Activated CD8-positive, alpha-beta memory T cell treated with anti-CD3 and anti-CD28 coated beads for 48 hours (primary cell): ENCODE measurements at places on chromosomes 1 and 21.

- no peak for DNase-seq
These were observed 972 bp downstream of the CFAP410 start for GRCh38 chr21:44337941-44338895.

DNA sequence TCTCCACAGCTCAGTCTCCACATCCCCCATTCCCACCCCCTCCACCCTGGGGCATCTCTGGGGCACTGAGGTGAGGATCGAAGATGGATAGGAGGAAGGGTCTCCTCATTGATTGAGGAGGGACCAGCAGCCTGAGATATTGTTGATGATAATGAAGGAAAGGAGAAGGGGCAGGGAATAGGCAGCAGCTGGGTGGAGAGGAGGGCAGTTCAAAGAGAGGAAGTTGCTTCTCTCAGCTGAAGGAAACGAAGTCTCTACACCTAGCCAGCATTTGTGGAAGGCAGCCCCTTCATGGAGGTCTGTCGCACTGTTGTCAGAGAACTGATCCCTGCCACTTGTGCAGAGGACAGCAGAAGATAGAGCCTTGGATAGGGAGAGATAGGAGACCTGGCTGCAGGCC is 5.7 kb downstream of the KNCN start:
- DNase-seq: no peak

GRCh38 chr1:118905196-118905595 is 82.9 kb downstream of the TBX15 start:
- no peak for DNase-seq

GRCh38 chr21:26117324-26117971 is 53.1 kb downstream of the APP start:
- no peak for DNase-seq

GRCh38 chr1:8352471-8352845 is 34.5 kb downstream of the SLC45A1 start:
- no peak for DNase-seq

DNA sequence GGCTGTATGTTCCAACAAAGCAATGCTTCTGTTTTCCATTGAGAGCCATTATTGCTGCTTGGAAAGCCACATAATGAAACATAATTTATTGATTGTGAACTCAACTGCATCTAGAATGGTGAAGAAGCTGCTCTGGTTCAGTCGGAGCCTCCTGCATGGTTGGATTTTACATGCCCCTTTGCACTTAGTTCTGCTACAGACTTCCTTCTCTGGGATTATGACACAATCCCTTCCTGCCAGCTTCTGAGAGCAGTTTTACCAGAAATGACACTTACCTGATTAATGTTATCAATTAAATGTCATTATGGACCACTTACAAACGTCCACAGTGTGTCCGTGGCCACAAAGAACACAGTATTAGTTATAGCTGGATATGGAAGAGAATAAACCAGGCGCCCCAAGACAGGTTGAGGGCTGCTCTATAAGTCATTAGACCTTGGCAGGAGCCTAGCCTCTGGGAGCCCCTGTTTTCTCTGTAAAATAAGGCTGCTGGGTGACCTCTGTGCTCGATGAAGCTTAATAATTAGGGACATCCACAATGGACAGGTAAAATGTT is 7.0 kb upstream of the CD58 start:
- DNase-seq: no peak

DNA sequence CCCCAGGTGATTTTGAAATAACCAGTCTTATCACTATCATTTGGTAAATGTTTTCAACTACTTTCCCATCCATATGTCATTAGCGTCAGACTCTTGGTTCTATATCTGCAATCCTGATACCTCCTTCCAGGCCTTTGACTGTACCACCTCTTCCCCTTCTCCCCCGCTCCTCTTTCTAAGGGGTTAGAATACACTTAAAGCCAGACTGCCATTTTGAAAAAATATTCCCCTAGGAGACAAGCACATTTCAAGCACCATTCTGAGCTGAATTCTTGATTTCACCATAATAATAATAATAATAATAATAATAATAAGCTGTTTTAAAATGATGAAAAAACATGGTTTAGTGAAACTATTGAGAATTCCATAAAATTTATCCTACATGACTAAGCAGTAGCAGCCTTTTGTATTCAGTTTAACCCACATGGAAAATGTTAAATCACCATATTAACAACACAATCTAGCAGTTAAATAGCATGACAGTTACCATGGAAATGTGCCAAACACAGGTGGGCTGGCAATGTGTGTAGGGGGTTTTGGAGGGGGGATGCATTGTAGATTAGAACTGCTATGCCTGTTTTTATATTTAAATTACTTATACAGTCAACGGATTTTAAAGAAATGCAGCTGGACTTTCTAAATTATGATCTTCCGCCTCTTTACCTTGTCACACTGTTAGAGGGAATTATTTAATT is 480.2 kb upstream of the DEPDC1 start:
- DNase-seq: no peak

- no peak for DNase-seq
These were observed 66.1 kb upstream of the ATP1A1 start for GRCh38 chr1:116306840-116307442.

DNA sequence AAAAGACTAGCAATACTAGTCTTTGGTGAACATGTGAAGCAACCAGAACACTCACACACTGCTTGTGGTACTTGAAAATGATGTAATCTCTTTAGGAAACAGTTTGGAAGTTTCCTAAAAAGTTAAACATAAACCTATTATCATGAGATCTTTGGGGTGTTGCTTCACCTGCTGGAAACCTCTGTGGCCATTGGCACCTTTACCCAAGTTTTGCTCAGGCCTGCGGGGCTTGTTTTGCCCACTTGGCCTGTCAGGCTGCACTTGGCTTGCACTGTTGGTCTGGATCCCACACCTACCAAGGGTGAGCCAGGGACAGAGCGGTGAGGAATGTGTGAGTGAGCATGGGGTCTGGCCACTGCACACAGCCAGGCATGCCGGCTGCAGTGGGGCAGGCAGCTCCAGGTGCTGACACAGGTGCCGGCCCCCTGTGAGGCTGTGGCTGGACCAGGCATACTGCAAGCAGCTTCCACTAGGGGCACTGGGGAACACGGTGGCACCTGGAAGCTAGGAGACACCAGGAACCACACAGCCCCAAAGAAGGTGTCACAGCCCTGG is 14.4 kb upstream of the FNBP1L start:
- DNase-seq: no peak

GRCh38 chr1:16922466-16922865 is 735 bp downstream of the CROCC start:
- no peak for DNase-seq

DNA sequence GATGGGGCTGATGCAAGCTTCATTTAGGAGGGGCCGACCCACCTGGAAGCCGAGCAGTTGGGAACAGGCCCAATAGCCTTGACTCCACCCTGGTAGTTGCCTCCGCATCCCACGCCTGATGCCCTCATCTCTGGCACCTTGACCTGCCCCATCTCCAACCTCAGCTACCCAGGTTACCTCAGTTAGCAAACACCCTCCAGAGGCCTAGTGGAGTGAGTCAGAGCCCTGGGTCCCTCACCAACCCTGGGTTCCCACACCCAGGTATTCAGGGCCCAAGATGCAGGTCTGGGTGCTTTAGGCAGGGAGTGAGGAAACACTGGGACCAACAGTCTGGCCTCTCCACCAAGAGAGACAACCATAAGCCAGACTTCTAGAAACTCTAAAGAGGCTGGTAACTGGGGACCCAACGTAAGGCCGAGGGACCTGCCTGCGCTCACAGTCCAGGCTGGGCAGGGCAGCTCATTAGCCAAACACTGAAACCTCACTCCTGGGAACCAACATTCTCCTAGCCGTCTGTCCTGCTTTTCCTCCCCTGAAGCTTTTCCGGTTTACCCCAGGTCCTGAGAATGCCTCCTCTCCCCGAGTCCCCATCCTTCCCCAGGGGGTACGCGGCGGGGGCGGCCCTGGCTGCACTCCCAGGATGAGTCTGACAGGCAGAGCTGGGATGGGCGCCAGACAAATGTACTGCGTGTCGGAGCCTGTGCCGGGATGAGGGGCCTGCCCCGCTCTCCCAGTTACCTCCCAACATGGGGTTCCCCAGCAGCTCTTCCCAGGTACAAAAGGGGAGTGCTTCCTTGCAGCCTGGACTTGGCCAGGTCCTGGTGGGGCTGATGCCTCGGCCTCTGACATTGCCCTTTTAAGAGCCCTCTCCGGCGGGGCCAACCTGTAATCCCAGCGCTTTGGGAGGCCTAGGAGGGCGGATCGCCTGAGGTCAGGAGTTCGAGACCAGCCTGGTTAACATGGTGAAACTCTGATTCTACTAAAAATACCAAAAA is 8.9 kb upstream of the CELSR2 start:
- DNase-seq: no peak

DNA sequence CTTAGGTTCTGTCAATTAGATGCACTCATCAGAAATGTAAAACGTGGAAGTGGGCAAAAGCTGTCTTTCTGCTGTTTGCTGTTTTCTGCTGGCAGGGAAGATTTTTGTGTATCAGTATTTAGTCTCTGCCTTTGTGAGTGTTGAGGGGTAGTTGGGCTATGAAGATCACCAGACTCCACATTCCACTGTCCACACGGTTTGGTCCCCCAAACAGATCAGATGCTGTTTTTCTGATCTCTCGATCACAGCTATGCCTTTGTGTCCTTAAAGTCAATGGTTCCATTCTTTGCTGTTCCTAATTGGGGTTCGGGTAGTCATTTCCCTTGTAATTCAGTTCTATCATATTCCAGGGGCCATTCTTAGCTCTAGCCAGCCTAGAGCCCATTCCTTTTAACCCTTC is 27.0 kb upstream of the NPL start:
- DNase-seq: no peak

- DNase-seq: no peak
These were observed 20.6 kb downstream of the ABCD3 start for GRCh38 chr1:94438692-94439276.

GRCh38 chr1:155947741-155948140 is 6.3 kb downstream of the RXFP4 start:
- no peak for DNase-seq

GRCh38 chr21:17900281-17900989 is 81.3 kb upstream of the C21orf91 start:
- no peak for DNase-seq

DNA sequence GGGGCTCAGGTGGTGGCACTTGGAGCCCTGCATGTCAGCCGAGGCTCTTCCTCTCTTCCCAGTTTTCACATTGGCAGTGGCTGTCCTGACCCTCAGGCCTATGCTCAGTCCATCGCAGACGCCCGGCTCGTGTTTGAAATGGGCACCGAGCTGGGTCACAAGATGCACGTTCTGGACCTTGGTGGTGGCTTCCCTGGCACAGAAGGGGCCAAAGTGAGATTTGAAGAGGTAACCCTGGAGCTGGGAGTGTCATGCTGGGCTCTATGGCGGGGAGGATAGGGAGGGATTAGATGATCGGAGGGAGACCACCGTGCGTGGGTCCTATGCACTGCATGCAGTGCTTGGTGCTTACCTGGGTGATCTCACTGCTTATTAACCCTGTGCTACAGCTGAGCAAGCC is 13.5 kb downstream of the AZIN2 start:
- DNase-seq: no peak

- DNase-seq: no peak
These were observed 101.2 kb downstream of the HMGB4 start for GRCh38 chr1:33965086-33965485.

DNA sequence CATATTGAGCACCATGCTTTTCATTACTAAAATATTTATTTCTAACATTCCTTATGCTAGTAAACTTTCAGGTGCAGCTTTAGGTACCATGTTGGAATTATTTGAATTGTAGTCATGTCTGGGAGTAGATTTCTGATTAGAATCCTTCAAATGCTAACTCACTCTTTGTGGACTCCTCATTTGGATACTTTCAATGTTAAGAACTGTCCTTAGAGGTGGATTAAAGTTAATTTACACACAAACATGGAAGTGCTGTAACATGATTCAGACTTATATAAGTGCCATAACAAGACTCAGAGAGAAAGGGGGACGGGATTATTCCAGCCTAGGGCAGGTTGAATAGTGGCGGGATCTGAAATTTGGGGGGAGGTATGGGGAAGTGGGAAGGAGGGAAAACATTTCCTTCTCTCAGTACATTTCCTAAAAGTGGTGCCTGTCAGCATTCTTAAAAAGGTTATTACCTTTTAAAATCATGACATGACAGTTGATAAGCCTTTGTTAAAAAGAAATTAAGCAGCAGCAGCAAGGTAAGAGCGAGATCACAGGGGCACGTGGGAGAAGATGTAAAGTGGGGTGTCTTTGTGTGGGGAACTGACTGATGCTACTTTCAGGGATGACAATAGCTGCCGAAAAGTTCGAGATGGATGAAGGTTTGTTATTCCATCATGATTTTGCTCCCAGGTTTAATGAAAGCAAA is 44.4 kb downstream of the HHAT start:
- DNase-seq: no peak

DNA sequence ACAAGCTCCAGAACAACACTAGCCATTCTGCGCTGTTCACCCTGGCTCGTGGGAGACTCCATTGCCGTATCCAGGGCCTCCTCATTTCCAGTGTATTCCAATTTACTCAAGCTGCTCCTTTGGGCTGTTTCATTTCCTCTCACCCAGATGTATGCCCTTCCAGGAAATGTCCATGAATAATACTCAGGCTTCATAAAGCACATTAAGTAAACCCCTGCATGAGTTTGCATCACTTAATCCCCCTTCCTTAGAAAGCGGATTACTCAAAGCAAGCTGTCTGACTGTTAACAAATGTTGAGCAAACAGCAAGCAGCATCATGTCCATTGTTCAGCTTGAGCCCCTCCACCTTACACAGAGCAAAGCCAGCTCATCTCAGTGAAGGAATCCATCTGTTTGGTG is 403.6 kb upstream of the PBX1 start:
- no peak for DNase-seq

GRCh38 chr1:53938136-53938830 is 7.2 kb downstream of the IFT25 start:
- no peak for DNase-seq

DNA sequence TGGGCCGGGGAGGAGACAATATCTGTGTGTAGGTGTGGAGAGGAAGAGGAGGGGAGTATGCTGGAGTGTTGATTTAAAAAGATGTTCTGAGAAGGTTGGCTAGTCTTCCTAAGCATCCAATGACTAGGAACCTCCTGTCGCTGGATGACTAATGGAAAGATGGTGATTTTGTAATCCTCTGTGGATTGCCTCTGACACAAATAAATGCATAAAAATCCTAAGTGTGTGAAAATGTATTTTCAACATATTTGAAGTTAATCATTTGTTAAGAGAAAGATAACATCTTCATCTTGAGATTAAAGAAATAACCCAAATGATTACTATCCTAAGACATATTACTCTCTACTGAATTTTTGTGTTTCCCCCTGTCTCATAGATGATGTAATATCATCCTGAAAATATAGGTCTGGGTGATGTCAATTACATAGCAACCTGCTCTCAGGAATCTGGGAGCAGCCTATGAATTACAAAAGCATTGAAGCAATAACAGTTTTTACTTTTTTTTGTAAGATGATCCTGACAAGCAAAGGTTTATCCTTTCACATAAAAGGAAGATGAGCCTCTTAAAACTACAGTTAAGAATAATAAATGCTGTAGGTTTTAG is 220.5 kb upstream of the MAP1LC3C start:
- DNase-seq: no peak

GRCh38 chr1:41665962-41666917 is 181.8 kb upstream of the EDN2 start:
- DNase-seq: no peak

GRCh38 chr1:239261521-239261920 is 124.8 kb upstream of the CHRM3 start:
- no peak for DNase-seq

- no peak for DNase-seq
These were observed 597.2 kb upstream of the BRINP3 start for GRCh38 chr1:191074881-191075280.

- no peak for DNase-seq
These were observed 60.1 kb upstream of the ECE1 start for GRCh38 chr1:21350202-21350885.

- DNase-seq: no peak
These were observed at the start of gene GNG4 for GRCh38 chr1:235649368-235650163. TSS of gene GNG4 (minus strand) at chr1:235649784. CDS start at chr1:235583838, 65,946 bp downstream.
